ENCODE measurements at places on chromosomes 6 and 20.
A peak's percentile ranks its signal among the peaks of the same experiment; 100 is the strongest.

GRCh38 chr6:27251112-27251605, 3.7 kb downstream of the PRSS16 start:
- peak; percentile 52 for DNase-seq

DNA sequence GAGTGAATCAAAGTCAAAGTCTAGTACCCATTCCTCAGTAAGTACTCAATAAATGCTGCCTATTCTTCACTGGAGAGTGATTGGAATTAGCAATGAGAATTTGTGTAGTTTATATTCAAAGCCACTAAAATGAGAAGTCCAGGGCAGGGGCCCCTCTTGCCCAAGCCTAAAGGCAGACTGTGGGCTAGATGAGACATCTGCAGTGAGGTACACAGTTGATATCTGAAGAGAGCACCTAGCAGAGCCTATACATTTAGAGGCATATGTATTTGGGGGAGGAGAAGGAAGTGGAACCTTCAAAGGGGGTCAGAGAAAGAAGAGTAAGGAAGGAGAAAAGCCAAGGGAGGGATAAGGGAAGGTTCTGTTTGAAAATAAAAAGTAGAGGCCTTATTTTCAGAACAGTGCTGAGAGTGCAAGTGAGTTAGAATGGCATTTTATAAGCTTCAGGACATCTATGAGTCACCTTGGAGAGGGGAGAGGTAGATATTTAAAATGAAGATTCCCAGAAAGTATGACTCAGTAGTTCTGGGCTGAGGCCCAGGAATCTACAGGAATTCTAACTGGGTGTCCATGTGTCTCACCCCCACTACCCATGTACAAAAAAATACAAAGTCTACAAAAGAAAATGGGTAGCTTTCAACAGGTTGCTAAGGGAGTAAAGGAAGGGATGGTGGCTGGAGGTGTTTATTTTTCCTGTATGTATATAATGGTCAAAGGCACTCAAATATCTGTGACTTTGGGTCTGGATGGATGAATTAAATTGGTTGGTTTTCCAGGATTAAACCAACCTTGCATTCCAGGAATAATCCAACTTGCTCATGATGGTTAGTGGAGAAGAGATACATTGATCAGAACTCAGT, 135.1 kb downstream of the ZFP64 start:
- DNase-seq: no peak

DNA sequence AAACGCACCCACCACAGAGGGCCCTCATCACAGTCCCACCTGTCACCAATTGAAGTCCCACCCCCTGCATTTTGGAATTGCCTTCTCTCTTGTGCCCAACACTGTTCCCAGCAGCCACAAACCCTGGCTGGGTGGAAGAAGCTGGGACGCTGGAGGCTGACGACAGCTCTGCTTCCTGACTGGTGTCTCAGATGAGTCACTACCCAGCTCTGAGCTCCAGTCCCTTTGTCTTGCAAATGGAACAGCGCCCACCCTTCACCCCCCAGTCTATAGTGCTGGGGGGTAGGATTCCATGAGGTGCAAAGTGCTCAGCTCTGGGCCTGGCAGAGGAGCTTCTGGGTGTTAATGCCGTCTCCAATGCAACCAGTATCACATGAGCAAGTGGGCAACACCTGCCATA, 85.3 kb downstream of the DLGAP4 start:
- no peak for DNase-seq

- no peak for DNase-seq
Measured at GRCh38 chr6:15500901-15501825, 161.7 kb downstream of the DTNBP1 start.

DNA sequence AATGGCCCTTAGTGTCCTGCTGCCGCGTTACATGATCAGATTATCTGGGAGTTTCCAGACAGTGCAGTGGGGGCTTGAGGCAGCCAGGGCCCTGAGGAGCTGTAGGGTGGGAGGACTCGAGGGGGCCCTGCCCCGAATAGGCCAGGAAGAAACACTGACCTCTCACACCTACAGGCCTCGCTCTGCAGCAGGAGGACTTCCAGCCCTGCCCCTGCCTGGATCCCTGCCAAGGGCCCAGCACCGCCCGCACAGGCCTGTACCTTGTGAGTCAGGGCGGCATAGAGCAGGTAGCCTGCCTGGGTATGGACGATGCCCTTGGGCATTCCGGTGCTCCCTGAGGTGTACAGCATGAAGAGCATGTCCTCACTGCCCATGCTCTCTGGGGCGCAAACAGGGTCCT, 30.1 kb upstream of the APMAP start:
- no peak for DNase-seq

GRCh38 chr6:68975816-68976215, 340.7 kb downstream of the ADGRB3 start:
- no peak for DNase-seq

DNA sequence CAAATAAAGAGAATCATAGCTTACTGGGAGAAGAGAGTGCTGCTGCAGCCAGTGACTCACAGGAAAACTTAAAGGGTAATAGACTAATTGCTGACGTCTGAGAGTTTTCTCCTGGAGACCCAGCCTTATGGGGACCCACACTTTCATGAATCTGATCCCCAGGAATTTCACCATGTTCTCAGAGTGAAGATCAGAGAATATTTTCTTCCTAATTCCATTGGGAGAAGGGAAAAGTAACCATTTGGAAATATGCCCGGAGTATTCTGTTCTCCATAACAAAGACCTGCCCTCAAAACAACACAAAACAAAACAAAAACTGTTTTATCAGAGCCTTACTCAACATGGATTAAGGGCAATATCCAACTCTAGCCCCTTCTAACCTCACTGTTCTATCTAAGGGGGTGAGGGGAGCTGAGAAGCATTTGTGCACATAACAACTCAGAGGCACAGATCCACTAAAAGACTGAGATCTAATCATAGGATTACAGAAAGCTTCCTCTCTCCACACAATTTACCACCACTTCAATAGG, 168.2 kb upstream of the SSTR4 start:
- DNase-seq: no peak

- DNase-seq: no peak
Measured at GRCh38 chr20:32114305-32114960, 4.9 kb downstream of the TM9SF4 start.

- no peak for DNase-seq
Measured at GRCh38 chr6:144757730-144758129, 472.6 kb downstream of the UTRN start.

DNA sequence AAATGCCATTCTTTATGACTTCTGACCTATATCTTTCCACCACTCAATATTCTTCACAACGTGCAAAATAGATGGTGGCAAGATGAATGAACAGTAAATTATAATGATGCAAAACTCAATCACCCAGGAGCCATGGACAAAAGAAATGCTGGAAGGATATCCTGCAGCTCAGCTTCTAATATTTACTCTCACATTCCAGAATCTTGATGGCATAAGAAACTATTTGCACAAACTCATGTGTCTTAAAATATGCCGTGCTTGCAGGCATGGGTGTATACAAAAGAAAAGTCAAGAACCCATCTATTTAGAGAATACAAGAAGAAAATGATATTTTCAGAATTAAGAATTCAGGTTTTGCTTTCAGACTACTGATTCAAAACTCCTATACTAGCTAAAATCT, 217.8 kb downstream of the SLC35F1 start:
- no peak for DNase-seq

- DNase-seq: no peak
Measured at GRCh38 chr6:141829566-141830360, 303.0 kb upstream of the GJE1 start.

DNA sequence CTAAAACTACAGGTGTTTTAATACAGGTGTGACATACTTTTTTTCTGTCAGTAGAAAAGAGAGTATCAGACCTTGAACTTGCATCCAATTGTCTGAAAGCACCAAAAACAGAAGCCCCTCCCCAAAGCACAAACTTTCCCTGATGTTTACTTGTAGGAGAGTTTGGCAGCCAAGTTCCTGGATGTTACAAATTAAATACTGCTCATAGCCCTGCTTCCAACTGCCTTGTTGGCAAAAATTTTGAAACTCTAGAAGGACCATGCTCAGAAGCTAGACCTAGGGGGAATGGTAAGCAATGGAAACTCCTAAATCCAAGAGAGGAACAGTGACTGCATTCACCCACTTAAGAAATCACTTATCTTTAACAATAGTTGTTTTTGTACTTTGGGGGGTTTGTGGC, 17.0 kb upstream of the ARG1 start:
- no peak for DNase-seq
